ENCODE measurements at places on chromosomes 11 and 22.

DNA sequence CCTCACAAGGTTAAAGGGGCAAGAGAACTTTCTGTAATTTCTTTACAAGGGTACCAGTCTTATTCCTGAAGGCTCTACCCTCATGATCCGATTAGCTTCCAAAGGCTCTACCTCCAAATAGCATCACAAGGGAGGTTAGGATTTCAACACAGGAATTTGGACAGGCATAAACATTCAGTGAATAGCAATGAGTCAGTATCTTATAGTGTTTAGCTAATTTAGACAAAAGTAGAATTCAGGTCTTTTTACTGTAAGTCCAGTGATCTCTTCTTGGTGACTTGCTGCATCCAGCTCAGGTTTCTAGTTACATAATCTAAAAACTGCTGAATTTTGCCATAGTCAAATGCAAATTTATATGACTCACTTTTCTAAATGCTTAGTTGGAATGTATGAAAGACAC lies 1995.6 kb upstream of the RAG2 start:
- no peak for DNase-seq

DNA sequence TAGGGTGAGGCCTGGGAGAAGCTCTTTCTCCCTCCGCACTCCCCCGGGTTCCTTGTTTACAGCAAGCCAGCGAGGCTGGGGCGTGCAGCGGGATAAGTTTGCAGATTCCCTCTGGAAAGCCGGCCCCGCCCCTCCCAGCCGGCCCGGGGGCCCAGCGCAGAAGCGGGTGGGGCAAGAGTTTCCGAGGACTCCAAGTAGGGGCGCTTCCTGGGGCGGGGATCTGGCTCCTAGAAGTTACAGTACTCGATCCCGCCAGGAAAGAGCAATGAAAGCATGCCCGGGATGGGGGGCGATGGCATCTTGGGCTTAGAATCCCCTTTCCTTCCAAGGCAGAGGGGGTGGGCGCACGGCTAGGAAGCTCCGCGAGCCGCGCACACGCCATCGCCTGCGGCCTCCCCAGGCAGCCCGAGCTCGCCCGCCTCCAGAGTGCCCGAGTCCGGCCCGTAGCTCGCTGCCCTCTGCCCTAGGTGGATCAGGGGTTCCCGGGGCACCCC lies 385 bp downstream of the TST start:
- DNase-seq = no peak

DNA sequence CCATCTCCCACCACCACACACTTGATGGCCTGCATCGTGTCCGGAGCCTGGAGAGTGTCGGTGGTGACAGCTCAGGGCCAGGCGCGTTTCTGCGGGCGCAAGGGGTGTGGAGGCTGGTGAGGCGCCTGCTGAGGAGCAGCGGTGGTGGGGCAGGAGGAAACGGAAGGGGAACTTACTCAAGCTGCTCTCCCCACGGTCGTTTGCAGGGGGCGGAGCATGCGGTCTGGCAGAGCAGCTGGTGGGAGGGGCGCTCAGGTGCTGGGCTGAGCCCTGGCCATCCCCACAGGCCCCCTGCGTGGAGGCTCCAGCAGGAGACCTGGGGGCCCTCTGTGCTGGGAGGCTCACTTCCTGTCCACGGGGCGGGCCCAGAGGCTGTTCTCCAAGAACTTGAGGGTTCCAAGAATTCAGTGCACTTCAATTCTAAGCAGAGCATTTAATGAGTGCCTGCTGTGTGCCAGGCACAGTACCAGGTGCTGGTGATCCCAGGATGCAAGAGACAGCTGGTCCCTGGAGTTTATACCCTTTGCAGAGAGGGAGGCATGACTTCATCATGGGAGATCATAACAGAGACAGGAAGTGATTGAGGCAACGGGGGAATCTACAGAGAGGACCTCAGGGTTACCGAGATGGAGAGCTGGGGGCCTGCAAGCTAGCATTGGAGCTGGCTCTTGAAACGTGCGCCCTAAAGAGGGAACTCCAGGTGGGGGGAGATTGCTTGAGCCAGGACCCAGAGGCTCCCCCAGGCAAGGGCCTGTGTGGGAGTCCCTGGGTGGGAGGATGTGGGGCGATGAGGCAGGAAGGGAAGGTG lies at the start of gene RAC2:
TSS of gene RAC2 (minus strand) at position 156 of the 808 bp plus-strand sequence. CDS start at position 35, 121 bp downstream.
- no peak for DNase-seq

DNA sequence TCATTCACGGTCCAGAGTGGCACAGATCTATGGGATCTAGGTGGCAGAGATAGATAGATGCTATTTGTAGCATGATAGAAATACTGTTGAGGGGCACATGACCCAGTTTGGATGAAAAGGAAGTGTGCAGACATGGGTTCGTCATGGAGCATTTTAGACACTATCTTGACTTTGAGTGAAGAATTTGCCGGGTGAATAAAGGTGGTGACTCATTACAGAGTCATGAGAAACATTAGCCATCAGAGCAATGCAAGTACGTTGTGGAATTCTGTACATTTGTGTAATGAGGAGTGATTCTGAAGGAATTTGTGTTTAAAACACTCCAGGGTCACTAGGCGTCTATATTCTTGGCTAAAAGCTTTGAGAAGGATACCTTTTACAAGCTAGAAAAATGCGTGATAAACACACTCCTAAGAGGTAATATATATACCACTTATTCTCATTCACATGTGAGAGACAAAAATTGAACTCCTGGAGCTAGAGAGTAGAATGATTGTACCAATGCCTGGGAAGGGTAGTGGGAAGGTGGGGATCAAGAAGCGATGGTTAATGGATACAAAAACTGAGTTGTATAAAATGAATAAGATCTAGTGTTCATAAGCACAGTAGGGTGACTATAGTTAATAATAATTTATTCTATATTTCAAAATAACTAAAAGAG lies 593.7 kb upstream of the LUZP2 start:
- DNase-seq = peak; percentile 89

GRCh38 chr22:36067235-36067558 lies 38.6 kb upstream of the RBFOX2 start:
- DNase-seq = no peak

DNA sequence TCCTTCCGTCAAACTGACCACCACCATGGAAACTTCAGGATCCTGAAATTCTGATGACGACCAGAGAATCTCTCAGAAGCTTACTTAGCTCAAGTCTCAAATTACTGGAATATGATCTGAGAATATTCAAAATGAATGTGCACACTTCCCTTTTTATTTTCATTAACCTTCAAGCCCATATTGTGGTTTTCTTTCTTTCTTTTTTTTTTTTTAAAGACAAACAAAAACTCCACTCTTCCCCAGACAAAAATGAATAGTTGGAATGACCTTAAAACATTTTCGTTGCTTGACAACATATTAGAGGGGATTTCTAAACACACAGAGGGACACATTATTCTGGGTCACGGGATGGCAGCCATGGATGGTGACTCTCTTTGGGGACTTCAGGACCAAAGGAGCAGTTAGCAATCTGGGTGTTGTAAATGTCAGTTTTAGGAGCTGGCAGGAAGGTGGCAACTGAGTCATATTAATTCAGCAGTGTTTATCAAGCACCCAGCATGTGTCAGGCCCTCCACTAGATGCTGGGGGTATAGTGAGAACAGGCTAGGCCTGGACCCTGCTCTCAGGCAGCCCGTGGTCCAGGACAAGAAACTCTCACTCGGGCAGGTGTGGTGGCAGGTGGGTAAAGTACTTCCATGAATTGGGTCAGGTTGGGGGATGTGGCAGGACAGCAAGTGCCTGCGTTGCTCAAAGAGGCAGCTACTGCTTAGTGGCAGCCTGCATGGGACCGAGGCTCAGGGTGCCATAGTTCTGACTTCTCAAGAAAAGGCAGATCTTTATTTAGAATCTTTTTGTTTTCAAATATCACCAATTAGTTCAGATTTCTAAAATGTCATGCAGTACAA lies 126.1 kb downstream of the HIPK3 start:
- no peak for DNase-seq

DNA sequence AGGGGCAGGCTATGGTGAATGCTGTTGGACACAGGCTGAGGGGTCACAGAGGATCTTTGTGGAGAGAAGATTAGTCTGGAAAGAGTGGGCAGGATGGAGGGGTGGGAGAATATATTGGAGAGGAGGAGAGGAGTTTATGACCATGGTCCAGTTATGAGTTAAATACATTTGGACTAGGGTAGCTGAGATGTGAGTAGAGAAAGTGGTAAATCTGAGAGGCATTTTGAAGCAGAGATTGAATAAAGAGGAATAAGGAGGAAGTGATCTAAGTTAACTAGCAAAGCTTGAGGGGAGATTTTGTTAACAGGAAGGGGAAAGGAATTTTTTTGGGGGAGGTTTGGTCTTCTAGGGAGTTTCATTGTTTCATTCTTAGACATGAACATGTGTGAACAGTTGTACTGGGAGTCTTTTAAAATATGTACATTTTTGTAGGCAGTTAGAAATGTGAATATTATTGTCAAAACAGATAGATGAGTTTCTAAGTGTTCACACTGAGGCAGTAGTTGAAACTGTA lies 43.1 kb upstream of the EED start:
- no peak for DNase-seq
